ENCODE measurements at places on chromosomes 5 and 9.

GRCh38 chr5:146758938-146759337 is 119.6 kb downstream of the PPP2R2B start:
- no peak for DNase-seq

GRCh38 chr9:115209601-115210306 is 91.8 kb upstream of the TNC start:
- DNase-seq, result no peak

GRCh38 chr5:153552886-153553285 is 62.4 kb downstream of the GRIA1 start:
- no peak for DNase-seq

GRCh38 chr5:148666353-148666752 is 12.0 kb upstream of the HTR4 start:
- DNase-seq, result no peak

- DNase-seq, result no peak
These were observed 59.6 kb downstream of the RAI14 start for GRCh38 chr5:34715711-34716110.

GRCh38 chr5:94691291-94691690 is 72.8 kb downstream of the SLF1 start:
- no peak for DNase-seq

- DNase-seq, result no peak
These were observed 155.4 kb downstream of the DTWD2 start for GRCh38 chr5:118832974-118833373.
